ENCODE measurements at places on chromosomes 7 and 10. TPM values are rescaled to one million over a fixed set of nuclear protein-coding genes. Genes with fewer than 3 reads are reported as not detected.

C7orf33 gene
- not detected for total RNA-seq

IDI2 gene
- not detected for total RNA-seq

GPC2 gene
- 5.5 TPM for total RNA-seq

TRPV5 gene
- not detected for total RNA-seq

GIMAP7 gene
- total RNA-seq, result 42.5 TPM

PON1 gene
- total RNA-seq, result not detected

AGAP5 gene
- 7.1 TPM for total RNA-seq

ARF5 gene
- total RNA-seq, result 129 TPM

PON3 gene
- not detected for total RNA-seq

MMP21 gene
- total RNA-seq, result not detected

H2BK1 gene
- not detected for total RNA-seq

SNCG gene
- not detected for total RNA-seq

DGKB gene
- not detected for total RNA-seq

DNAJC12 gene
- 11.5 TPM for total RNA-seq

ZNF518A gene
- 13.3 TPM for total RNA-seq

ZNF467 gene
- 0.41 TPM for total RNA-seq

OR2A1 gene
- total RNA-seq, result not detected

TMEM140 gene
- total RNA-seq, result 10.0 TPM

BTBD16 gene
- not detected for total RNA-seq

All from activated CD4-positive, alpha-beta memory T cell treated with anti-CD3 and anti-CD28 coated beads for 36 hours (primary cell).